ENCODE measurements at places on chromosomes 4 and X. TPM values are rescaled to one million over a fixed set of nuclear protein-coding genes. Genes with fewer than 3 reads are reported as not detected.

- no peak for DNase-seq
- H3K36me3 ChIP-seq, result peaks cover 22% of the 10 kb centered on the region
- no peak overlapping the region for H3K27ac ChIP-seq
These were observed 31.1 kb downstream of the ACOX3 start for GRCh38 chr4:8409264-8410065.

- H3K27me3 ChIP-seq, result no peaks in the 10 kb centered on the region
- H3K27ac ChIP-seq, result no peak overlapping the region
- peak; percentile 68 for DNase-seq
- no peaks in the 10 kb centered on the region for H3K36me3 ChIP-seq
These were observed 14.7 kb upstream of the CBR4 start for GRCh38 chr4:169024762-169025161.

GRCh38 chr4:77636902-77637301 is 31.3 kb downstream of the CXCL13 start:
- no peak overlapping the region for H3K4me3 ChIP-seq
- peaks cover 10% of the 10 kb centered on the region for H3K4me1 ChIP-seq
- peak; percentile 97 for DNase-seq
- peak overlapping the region; percentile 51 for H3K27ac ChIP-seq
- H3K36me3 ChIP-seq, result no peaks in the 10 kb centered on the region
- H3K27me3 ChIP-seq, result peaks cover 1% of the 10 kb centered on the region

Gene SPANXB1
- total RNA-seq, result not detected

DNA sequence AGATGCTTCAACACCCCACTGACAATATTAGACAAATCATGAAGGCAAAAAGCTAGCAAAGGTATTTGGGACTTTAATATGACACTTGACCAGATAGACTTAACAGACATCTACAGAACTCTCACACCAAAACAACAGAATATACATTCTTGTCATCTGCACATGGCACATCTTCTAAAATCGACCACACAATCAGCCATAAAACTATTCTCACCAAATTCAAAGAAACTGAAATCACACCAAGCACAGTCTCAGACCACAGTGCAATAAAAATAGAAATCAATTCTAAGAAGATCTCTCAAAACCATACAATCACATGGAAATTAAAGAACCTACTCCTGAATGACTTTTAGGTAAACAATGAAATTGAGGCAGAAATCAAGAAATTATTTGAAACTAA is 340.8 kb downstream of the PPP1R2C start:
- no peaks in the 10 kb centered on the region for H3K4me1 ChIP-seq
- H3K27ac ChIP-seq, result no peak overlapping the region
- DNase-seq, result no peak

DNA sequence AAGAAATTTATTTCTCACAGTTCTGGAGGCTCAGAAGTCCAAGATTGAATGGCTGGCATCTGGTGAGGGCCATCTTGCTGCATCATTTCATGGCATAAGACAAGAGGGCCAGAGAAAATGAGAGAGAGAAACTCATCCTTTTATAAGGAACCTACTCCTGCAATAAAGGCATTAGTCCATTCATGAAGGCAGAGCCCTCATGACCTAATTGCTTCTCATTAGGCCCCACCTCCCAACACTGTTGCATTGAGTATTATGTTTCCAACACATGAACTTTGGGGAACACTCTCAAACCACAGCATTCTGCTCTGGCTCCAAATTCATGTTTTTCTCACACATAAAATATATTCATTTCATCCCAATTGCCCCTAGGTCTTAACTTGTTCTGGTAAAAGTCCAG is 14.2 kb downstream of the RNF175 start:
- DNase-seq, result no peak
- H3K27ac ChIP-seq, result no peak overlapping the region
- H3K4me1 ChIP-seq, result no peaks in the 10 kb centered on the region
- H3K4me3 ChIP-seq, result no peak overlapping the region

DNA sequence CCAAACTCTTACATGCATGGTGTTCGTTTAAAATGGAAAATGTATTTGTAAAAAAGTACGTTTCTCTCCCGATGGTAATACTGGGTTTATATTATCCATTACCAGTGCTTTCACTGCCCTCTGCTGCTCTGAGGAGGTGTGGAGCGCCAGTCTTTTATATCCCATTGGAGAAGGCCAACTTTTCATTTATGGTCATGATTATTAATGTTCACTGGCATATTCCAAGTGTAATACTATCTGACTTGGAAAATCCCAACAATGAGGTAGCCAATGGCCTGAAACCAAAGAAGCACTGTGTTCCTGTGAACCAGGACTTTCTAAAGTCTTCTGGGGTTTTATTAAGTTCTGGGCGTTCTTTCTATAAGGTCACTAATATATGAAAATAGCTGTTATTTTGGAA is 80.7 kb downstream of the SYNPO2 start:
- no peaks in the 10 kb centered on the region for H3K27me3 ChIP-seq
- DNase-seq, result peak; percentile 72
- H3K36me3 ChIP-seq, result no peaks in the 10 kb centered on the region
- no peak overlapping the region for H3K4me3 ChIP-seq
- no peak overlapping the region for H3K27ac ChIP-seq

Gene KLHL2
- 22.1 TPM for total RNA-seq

Gene SPATA4
- total RNA-seq, result not detected

Measured in endothelial cell of umbilical vein (primary cell).